ENCODE measurements at places on chromosomes 2 and 18.

DNA sequence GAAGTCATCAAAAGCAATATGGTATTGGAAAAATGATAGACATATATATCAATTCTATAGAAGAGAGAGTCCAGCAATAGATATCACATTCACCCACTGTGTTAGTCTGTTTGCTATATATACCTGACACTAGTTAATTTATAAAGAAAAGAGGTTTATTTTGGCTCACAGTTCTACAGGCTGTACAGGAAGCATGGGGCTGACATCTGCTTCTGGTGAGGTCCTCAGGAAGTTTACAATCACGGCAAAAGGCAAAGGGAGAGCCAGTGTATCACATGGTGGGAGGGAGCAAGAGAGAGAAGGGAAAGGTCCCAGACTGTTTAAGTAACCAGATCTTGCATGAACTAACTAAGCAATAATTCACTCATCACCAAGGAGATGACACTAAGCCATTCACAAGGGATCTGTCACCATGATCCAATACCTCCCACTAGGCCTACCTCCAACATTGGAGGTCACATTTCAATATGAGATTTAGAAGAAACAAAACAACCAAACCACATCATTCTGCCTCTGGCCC, 470.6 kb downstream of the METTL4 start:
- DNase-seq, result no peak

DNA sequence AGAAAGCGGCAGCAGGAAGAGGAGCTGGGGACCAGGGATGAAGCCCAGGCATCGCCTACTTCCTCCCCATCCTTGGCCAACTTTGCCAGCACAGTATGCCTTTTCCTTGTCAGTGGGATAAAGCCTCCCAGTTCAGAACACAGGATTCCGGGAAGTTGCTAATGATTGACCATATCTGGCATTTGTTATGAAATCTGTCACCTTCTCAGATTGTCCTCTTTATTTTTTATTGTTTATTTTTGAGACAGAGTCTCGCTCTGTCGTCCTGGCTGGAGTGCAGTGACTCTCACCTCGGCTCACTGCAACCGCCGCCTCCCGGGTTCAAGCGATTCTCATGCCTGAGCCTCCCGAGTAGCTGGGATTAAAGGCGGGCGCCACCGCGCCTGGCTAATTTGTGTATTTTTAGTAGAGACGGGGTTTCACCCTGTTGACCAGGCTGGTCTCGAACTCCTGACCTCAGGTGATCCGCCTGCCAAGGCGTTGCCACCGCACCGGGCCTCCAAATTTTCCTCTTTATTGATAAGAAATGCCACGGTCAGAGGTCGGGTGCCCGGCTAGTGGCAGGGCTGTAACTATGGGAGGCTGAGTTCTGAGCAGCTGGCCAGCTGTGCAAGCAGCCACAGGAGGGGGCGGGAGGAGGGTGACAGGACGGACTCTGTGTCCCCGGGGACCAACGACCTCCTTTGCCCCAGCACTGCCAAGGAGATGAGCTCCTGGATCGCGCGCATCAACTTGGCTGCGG, 24.4 kb downstream of the PSD4 start:
- no peak for DNase-seq

- no peak for DNase-seq
Measured at GRCh38 chr2:223720367-223720766, 117.0 kb downstream of the AP1S3 start.

DNA sequence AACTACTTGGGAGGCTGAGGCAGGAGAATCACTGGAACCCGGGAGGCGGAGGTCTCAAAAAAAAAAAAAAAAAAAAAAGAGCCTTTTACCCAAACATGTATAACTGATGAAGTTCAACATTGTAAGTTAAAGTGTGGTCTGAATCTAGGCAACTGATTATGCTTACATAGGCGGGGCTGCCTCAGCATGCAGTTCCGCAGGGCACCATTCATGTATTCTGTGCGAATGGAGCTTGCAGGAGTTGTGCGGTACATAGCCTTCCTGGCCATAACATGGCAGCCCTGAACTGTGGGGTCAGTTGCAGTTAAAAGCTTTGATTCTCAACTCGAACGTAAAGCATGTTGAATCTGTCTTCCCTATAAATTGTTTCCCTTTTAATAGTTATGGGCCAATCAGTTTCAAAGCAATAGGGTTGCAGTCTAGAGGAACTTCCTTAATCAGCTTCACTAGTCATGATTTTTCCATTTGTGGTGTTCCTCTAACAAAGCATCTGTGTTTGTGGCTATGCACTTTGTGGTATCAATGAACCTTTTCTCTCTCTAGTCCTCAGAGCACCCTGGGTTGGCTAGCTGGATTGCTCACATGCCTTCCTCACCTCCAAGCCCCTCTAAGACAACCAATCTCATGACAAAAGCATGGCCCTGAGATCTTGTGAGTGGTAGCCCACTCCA, 30.6 kb upstream of the CEP68 start:
- DNase-seq, result no peak

GRCh38 chr2:203798296-203799087, 69.1 kb upstream of the CTLA4 start:
- DNase-seq, result no peak

GRCh38 chr2:46006473-46007025, 290.7 kb upstream of the EPAS1 start:
- no peak for DNase-seq

DNA sequence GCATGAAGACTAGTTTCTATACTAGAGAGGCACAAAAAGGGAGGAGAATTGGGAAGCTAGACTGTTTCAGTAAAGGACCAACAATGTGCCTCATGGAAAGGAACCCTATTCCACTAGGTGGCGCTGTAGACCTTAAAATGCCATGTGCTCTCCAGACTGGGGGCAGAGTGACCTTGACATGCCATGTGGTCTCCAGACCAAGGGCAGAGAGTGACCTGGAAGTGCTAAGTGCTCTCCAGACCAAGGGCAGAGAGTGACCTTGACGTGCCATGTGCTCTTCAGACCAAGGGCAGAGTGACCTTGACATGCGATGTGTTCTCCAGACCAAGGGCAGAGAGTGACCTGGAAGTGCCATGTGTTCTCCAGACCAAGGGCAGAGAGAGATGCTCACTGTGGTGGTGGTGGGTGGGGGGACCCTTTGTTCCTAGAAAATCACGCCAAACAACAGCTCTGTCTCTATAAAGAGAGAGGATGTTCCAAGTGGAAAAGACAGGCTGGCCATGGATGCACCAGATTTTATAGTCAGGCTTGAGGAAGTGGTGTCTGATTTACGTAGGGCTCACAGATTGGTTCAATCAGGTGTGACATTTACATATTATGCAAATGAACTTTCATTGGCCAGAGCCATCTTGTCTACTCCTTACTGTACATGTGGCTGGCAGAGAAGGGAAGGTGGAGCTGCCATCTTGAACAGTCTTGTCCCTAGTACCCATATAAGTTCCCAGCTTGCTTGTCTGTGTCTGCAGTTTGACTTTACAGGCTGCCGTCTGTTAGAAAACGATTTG, 344.0 kb upstream of the DDX18 start:
- DNase-seq, result peak; percentile 12
